Bone marrow (tissue), 2 donors: ENCODE measurements at places on chromosomes 16 and 17.

DNA sequence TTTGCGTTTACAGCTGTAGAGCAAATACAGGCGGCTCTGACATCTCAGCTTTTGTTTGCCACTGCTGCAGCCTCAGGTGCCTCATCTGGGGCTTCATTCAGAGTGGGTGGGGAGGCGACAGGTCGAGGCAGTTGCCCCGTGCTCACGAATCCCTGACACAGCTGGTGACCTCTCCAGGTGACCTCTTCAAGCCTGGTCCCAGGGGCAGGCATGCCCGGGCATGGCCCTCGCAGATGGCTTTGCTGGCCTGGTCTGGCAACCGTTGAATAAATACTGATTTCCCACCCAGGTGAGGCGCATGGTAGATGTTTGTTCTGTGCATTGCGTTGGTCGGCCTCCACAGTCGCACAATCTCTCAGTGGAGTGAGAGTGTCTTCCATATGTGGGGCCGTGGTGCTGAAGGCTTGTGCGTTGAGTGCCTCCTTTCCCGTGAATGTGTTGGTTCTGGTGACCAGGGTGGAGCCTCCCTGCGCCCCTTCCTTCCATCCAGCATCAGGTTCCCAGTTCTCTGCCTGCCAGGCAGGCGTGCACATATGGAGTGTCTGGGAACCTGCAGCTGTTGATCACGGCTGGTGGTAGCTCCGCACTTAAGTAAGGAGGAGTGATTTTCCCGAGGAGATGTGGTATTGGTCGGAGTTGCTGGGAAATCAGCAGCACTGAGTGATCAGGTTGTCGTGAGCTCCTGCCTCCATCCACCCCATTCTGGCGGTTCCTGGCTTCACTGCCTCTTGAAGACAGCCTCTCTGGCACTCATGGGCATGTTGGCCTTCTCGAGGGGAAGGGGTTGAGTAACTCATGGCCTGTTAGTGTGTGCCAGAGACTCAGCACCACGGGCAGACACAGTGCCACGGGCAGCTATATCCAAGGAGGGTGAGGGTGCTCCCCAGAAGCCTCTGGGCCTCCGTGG lies 149.7 kb downstream of the RPTOR start:
- no peak for DNase-seq

DNA sequence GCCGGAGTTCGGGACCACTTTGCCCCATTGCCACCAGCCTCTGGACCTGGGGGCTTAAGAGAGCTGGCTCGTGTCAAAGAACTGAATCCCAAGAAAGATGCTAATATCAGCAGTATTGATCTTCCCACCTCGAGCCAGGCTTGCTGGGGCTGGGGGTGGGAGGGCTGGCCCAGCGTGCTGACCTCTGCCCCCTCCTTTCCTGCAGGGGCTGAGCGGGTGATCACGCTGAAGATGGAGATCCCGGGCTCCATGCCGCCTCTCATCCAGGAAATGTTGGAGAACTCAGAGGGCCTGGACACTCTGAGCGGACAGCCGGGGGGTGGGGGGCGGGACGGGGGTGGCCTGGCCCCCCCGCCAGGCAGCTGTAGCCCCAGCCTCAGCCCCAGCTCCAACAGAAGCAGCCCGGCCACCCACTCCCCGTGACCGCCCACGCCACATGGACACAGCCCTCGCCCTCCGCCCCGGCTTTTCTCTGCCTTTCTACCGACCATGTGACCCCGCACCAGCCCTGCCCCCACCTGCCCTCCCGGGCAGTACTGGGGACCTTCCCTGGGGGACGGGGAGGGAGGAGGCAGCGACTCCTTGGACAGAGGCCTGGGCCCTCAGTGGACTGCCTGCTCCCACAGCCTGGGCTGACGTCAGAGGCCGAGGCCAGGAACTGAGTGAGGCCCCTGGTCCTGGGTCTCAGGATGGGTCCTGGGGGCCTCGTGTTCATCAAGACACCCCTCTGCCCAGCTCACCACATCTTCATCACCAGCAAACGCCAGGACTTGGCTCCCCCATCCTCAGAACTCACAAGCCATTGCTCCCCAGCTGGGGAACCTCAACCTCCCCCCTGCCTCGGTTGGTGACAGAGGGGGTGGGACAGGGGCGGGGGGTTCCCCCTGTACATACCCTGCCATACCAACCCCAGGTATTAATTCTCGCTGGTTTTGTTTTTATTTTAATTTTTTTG lies 8.5 kb downstream of the GJD3 start:
- DNase-seq: no peak

- no peak for DNase-seq
Observed at GRCh38 chr17:39769974-39770587, 32.3 kb downstream of the GRB7 start.

- DNase-seq: no peak
Observed at GRCh38 chr17:56886288-56886731, 27.5 kb downstream of the TRIM25 start.

GRCh38 chr17:29197516-29198272 lies 17.5 kb upstream of the MYO18A start:
- no peak for DNase-seq

DNA sequence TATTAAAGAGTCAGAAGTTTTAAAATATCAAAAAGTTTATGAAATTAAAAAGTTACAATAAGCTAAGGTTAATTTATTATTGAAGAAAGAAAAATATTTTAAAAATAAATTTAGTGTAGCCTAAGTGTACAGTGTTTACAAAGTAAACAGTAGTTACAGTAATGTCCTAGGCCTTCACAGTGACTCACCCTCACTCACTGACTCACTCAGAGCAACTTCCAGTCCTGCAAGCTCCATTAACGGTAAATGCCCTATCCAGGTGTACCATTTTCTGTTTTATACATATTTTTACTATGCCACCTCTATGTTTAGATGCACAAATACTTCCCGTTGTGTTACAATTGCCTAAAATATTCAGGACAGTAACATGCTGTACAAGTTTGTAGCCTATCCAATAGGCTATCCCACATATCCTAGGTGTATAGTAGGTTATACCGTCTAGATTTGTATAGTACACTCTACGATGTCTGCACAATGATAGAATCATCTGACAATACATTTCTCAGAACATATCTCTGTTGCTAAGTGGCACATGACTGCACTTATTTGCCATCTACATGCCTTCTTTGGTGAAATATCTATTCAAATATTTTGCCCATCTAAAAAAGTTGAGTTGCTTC lies 67.2 kb upstream of the WSB1 start:
- no peak for DNase-seq

GRCh38 chr17:34615326-34615725 lies 35.9 kb downstream of the TMEM132E start:
- no peak for DNase-seq

DNA sequence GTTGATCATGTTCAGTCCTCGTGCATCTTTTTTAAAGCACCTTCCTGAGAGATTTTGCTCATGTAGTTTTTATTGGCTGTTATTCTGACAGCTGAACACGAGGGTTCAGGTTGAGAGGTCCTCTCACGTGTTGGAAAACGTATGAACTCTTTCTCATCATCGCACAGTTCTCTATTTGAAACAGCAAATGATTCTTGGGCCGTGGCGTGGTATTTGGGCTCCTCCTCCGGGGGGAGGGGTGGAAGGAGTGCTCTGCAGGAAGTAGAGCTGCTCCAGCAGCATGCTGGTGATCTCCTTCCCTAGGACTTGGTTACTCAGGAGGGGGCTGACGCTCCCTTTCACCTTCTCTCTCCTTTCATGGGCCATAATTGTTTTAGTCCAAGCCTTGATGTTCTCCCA lies 70.4 kb downstream of the KSR1 start:
- peak; percentile 42 for DNase-seq

DNA sequence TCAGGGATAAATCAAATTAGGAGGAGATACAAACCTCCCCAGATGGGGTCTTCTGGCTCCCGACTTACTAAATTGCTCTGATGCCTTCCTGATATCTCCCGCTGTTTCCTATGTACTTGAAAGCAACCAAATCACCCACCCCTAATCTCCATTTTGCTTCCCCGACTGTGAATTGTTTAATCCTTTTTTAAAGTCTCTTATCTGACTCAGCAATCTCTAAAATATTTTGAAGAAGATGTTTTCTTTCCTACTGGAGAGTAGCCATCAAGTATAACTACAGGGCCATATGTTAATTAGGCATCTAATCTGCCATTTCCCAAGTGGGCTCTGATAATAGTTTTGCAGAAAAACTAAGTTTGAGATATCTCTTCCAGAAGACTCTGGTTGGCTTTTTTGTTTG lies 365.2 kb upstream of the MAF start:
- DNase-seq: no peak

DNA sequence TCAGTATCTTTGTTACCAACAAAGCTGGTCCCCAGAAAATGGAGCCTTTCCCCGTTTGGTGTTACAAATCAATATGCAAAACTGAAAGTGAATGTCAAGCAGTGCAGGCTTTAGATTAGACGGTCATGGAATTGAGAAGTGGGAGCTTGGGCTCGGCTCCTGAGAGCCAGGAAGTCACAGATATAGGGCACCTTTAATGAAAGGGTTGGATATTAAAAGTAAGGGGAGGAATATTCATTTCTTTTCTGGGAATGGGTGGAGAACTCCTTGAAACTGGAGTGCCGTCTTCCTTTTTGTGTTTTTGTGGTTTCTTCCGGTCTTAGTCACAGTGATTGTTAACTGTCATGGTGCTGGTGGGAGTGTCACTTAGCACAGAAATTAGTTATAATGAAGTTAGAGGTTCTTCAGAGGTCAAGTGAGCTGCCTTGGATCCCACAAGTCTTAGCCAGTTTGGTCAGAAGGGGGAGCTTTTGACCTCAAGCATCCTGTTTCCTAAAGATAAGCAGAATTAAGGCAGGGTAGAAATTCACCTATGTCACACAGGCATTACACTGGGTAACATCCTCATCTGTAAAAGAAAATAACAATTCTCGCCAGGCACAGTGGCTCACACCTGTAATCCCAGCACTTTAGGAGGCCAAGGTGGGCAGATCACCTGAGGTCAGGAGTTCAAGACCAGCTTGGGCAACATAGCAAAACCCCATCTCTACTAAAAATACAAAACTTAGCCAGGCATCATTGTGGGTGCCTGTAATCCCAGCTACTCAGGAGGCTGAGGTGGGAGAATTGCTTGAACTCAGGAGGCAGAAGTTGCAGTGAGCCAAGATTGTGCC lies 9.6 kb upstream of the EIF1 start:
- peak; percentile 90 for DNase-seq

GRCh38 chr16:11105038-11105903 lies 150.7 kb downstream of the SOCS1 start:
- peak; percentile 73 for DNase-seq

- no peak for DNase-seq
Observed at GRCh38 chr17:28810437-28810836, 32.2 kb downstream of the FAM222B start.

DNA sequence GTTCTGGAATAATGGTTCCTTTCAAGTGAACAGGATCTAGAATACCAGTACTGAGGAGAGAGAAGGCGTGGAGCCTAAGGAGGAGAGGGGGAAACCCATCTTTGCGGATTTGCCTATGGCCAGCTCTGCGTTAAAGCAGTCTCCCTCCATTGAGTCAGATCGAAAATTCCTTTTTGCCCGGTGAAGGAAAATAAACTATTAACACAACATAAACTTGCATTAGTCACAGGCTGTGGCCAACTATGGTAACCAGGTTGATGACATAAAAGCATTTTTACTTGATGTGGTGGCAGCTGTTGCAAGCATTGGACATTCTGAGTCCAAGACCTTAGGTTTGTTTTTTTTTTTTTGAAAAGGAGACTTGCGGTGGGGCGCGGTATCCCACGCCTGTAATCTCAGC lies 8.9 kb downstream of the LDAF1 start:
- no peak for DNase-seq

GRCh38 chr17:21140911-21141310 lies 14.1 kb downstream of the DHRS7B start:
- no peak for DNase-seq

- no peak for DNase-seq
Observed at GRCh38 chr16:54034684-54035083, 251.9 kb downstream of the IRX3 start.

DNA sequence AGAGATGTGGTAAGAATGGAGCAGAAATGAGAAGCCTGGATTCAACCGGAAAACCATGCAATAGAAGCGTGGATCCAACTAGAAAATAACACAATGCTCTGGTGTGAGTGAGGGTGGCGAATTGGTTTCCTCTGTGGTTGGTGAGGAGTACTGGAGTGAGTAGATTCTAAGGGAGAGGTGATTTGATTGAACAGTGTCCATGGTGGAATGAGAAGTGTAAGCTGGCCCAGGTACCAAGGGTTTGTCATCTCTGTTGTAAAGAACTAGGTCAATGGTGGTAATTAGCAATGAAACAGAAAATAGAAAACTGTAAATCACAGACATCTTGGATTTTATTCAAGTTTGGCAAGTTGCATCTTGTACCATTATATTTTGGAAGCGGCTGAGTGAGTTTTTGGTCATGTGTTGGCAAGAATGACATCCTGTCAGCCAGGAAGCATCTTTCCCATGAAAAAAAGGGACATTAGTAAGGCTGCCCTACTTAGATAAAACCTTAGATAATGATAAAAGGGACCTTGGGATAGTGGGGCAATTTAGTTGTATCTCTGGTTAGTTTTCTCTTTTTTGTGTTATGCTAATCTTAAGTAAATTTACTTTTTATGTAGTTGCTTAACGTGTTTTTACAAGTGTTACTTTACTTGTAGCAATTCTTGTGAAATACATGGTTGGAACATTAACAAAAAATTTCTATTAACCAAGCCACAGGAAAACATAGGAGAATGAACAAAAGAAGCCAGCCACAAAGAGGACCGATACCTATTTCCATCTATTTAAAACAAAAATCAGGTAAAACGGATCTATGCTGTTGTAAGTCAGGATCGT lies 20.9 kb downstream of the HSD17B2 start:
- DNase-seq: no peak

- DNase-seq: peak; percentile 2
Observed at GRCh38 chr17:65560628-65561451, 608 bp downstream of the AXIN2 start.

- no peak for DNase-seq
Observed at GRCh38 chr17:57767561-57767960, 22.5 kb upstream of the CCDC182 start.

- peak; percentile 5 for DNase-seq
Observed at GRCh38 chr17:50361561-50362480, 11.2 kb downstream of the MRPL27 start.

DNA sequence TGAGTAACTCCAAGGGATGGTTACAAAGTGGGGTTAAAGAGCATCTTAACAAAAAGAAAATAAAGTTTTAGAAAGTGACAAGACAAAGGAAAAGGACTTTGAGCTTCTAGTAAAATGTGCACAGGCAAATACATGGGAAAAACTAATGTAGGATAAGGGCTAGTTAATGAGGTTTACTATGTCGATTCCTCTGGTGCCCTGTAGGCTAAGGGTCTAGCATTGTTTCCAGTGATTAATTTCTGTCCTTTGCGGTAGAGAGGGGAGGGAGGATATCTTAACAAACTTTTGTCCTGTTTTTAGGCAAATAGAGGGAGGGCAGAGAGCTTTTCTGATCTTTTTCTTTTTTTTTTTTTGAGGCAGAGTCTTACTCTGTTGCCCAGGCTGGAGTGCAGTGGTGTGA lies 96.6 kb upstream of the SIAH1 start:
- no peak for DNase-seq
